ENCODE measurements at places on chromosomes 2 and 18. TPM values are rescaled to one million over a fixed set of nuclear protein-coding genes. Genes with fewer than 3 reads are reported as not detected.
A peak's percentile ranks its signal among the peaks of the same experiment; 100 is the strongest.

DNA sequence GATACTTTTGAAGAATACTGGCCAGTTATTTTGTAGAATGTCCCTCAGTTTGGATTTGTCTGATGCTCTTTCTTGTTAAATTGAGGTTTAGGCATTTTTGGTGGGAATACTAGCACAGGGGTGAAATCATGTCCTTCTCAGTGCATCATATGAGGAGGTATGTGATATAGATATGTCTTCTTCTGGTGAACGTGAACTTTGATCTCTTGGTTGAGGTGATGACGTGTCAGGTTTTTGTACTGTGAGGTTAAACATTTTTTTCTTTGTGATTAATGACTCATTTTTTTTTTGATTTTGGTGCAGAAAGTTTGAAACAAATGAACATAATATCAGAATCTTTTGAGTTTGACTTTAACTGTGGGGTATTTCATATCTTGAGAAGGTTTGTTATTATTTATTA is 11.0 kb downstream of the ZNF407 start:
- DNase-seq, result no peak

- DNase-seq, result no peak
Observed at GRCh38 chr2:182949052-182949451, 82.6 kb upstream of the FRZB start.

DNA sequence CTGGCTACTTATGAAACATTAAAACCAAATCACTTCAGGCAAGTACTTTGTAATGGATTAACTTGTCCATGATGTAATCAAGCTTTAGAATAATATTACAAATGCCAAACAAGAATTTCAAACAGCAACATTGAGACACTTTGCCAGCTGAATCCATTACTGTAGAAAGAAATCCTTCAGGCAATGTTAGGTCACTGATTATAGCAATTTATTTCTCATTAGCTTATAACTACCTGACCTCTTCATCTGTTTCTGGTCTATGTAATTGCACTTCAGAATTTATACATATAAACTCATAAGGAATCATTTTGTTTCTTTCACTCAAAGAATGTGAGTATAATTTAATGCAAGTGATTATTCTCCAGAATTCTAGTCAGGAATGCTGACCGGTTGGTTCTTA is 692.6 kb upstream of the TMEFF2 start:
- no peak for DNase-seq

DNA sequence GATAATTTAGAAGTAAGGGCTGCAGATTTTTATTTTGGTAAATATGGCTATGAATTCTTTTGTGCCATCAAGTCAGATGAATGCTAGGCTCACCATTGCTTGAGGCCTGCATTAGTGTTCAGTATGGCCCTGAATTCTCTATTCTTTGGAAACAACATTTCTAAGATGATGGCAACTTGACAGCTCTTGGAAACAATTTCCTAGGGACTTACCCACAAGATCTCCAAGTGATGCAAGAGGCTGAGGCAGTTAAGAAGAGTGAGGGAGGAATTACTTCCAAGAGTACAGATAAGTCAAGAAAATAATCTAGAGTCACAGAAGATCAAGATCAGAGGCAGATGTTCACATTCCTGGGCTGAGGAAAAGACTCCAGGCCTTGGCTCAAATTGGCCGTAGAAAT is 129.1 kb downstream of the NRP2 start:
- no peak for DNase-seq

GRCh38 chr18:75754433-75754832 is 326.9 kb upstream of the SMIM21 start:
- DNase-seq, result no peak

DNA sequence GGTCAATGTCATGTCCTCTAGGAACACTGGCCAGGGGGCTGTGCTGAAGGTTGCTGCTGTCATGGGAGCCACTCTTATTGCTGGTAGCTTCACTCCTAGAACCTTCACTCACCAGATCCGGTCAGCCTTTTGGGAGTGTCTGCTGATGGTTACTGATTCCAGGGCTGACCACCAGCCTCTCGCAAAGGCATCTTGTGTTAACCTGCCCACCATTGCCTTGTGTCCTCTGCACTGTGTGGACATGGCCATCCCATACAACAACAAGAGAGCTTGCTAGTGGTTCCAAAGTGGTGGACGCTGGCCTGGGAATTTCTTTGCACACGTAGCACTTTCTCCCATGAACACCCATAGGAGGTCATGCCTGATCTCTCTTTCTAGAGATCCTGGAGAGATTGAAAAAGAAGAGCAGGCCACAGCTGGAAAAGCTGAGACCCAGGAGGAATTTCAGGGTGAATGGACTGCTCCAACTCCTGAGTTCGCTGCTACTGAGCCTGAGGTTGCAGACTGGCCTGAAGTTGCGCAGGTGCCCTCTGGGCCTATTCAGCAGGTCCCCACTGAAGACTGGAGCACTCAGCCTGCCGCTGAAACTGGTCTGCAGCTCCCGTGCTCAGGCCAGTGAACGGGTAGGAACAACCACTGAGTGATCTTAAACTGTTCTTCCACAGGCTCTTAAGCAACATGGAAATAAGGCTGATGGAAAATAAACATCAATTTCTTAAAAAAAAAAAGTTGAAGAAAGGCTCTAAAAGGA is 18.7 kb upstream of the C2orf80 start:
- DNase-seq, result no peak

DNA sequence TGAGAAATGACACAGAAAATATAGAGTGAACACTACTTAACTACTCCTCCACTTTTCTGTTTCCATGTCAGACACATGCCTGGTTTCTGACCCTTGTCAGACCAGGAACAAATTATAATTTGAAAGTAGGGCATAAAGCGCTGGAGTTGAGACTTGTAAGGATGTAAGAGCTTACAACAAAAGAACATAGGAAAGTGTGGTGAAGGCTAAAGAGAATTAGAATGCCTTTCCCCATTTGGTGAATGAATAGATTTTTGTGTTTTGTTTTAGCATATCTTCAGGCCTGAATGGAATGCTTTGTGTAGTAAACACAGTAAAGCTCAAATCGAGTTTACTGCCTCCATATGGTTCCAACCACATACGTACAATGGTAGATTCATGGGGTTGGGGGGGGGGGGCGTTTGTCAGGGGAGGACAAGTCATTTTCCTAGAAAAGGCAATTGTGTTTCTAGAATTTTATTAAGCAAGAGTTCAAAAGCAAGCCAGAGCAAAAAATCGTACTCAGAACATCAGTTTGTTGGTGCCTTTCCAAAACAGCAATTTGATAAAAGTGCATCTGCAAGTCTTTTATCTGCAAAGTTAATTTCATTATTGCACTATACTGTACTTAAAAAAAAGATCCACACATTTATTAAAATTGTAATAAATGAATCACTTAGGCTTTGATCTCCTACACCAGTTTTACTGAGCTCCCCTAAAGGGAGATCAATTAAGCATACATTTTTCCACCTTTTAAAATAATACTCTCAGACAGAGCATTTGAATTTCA is 30.9 kb downstream of the NRXN1 start:
- no peak for DNase-seq

DNA sequence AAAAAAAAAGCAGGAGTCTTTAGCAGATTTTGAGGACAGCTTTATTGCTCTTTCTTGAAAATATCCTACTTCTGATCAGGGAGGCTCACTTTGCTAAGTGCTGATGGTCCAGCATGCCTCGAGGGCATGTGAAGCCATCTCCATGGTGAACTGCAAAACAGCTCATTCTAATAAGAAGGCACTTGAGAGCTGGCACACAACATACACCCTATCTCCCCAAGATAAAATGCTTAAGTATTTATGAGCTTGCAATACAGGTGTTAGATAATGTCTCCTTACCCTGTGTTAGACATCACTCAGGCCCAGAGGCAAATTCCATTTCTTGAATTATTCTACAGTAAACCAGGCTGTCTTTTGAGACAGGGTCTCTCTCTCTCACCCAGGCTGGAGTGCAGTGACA is 2.7 kb downstream of the ENOSF1 start:
- DNase-seq, result no peak

DNA sequence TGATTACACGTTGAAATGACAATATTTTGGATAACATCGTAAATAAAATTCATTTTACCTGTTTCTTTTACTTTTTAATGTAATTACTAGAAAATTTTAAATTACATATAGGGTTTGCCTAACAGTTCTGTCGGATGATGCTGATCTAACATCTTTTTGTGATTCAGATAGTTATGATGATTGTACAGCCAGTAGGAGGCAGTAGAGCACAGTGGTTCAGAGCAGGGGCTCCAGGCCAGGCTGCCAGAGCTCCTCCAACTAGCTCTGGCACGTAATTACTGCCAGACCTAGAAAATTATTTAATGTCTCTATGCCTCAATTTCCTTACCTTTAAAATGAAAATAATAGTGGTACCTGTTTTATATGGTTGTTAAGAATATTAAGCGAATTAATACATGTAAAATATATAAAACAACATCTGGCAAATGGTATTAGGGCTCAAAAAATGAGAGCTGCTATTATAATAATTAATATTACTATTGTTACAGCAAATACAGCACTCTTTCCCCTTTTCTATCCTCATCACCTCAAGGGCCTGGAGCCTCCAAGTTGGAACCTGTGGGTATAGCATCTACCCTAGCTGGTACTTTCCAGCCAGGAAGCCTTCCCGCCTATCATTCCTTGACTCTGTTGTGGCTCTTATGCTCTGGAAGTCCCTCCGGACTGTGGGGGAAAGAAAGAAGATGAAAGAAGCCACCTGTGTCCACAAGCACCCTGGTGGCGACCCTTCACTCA is 47.7 kb upstream of the PLA2R1 start:
- peak; percentile 49 for DNase-seq

- DNase-seq, result no peak
Observed at GRCh38 chr2:102809291-102810189, 47.7 kb downstream of the TMEM182 start.

DNA sequence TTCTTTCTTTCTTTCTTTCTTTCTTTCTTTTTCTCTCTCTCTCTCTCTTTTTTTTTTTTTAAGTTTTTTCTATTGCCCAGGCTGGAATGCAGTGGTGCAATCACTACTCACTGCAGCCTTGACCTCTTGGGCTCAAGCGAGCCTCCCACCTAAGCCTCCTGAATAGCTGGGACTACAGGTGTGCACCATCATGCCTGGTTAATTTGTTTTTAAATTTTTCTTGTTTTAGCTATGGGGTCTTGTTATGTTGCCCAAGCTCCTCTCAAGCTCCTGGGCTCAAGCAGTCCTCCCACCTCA is 19.4 kb upstream of the CCDC88A start:
- no peak for DNase-seq

GRCh38 chr2:147758821-147759220 is 86.0 kb upstream of the ACVR2A start:
- no peak for DNase-seq

DNA sequence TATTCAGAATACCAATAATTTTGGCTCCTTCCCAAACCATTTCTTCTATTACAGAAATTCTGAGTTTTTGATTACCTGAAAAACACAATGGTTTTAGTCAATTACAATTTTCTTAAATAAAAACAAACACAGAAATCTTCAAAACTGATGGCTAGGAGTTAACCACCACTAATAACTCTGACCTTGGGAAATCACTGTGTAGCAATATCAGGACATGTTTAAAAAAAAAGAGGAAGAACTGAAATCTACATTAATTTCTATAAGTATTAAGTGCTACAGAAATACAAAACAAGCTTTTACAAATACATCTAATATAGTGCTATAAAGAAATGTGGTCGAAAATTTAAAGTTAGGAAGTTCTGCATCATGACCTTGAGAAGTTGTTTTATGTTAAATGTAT is 14.9 kb downstream of the L3MBTL4 start:
- no peak for DNase-seq

- DNase-seq, result no peak
Observed at GRCh38 chr18:59661891-59662701, 35.1 kb downstream of the CCBE1 start.

- DNase-seq, result no peak
Observed at GRCh38 chr2:201182650-201183364, at the start of gene CASP10. TSS of gene CASP10 (plus strand) at chr2:201183141. CDS start at chr2:201185778, 2,637 bp downstream.

DNA sequence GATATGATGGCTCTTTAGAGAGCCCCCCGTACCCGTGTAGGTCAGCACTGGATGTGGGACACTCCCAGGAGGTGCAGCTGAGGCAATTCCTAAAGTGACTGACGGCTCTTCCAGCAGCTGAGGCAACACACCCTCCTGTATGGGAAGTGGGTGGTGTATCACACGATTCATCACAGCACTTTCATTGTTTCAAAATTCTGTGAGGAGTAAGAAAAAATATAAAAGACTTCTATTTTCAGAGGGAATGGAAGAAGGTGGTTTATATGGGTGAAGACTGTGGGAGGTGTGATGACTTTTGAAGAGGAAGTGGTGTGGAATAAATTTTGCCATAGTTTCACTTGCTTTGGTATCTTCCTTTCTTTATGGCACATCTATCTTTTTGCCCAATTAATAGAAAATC is 22.3 kb downstream of the QPCT start:
- DNase-seq, result no peak

DNA sequence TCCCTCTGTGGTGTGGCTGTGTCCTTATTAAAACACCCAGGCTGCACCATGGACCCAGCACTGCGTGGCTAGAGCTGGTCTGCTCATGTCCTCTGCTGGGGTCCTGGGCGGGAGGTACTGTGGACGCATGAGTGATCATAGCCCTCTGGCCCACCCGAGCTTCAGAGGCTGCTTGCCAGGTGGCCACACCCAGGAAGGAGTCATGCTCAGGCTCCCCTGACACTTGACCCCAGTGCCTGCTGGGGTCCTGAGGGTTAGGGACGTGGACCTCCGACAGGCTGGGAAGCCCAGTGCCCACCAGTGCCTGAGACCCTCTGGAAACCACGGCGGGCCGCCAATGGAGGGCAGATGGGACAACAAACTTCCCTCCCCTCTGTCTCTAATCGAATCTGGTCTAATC is 66.3 kb upstream of the HS6ST1 start:
- DNase-seq, result no peak

- no peak for DNase-seq
Observed at GRCh38 chr2:20668451-20668850, 1.5 kb downstream of the GDF7 start.

DNA sequence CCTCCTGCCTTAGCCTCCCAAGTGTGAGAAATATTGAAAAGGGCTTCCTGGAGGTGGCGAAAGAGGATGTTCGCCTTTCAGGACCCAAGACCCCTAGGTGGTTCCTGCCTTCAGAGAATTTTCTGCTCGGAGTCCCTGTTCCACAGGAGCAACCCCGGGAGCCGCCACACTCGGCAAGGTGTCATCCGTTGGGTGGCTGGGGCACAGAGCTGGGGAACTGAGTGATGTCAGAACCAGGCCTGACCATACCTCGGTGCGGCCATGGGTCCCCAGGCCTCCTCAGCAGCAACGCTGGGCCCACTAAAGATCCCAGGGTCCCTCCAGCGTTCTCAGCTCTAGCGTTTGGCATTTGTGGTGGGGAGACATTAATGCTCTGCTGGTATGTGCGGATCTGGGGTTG is 23.7 kb upstream of the TAF1B start:
- no peak for DNase-seq

GRCh38 chr2:238596571-238597551 is 170.1 kb downstream of the ASB1 start:
- no peak for DNase-seq

RNF125 gene
- total RNA-seq, result 43.8 TPM

CCBE1 gene
- not detected for total RNA-seq

CFC1 gene
- total RNA-seq, result not detected

ASB18 gene
- not detected for total RNA-seq

FOXI3 gene
- total RNA-seq, result not detected

SLC14A1 gene
- total RNA-seq, result 1.5 TPM

GKN1 gene
- total RNA-seq, result not detected

CTAGE1 gene
- not detected for total RNA-seq

RNASEH1 gene
- total RNA-seq, result 21.3 TPM

NEDD4L gene
- total RNA-seq, result 4.6 TPM

SERPINB7 gene
- not detected for total RNA-seq

SCN7A gene
- not detected for total RNA-seq

UBR3 gene
- total RNA-seq, result 19.7 TPM

DHRS9 gene
- total RNA-seq, result not detected

VWA3B gene
- total RNA-seq, result not detected

TMEM37 gene
- total RNA-seq, result not detected

IL1RL2 gene
- total RNA-seq, result not detected

Measured in activated CD4-positive, alpha-beta memory T cell treated with anti-CD3 and anti-CD28 coated beads, Interleukin-2, amount 10 ng/mL, durations not matched to agents 7 days and 5 days (primary cell).